ENCODE measurements at places on chromosomes 1 and 21. TPM values are rescaled to one million over a fixed set of nuclear protein-coding genes. Genes with fewer than 3 reads are reported as not detected.

WDR64 gene
- total RNA-seq = not detected

GRCh38 chr1:26025517-26025916 lies 3.9 kb downstream of the EXTL1 start:
- no peak for DNase-seq

- DNase-seq = no peak
These were observed 5.5 kb downstream of the COA7 start for GRCh38 chr1:52692697-52693096.

PKP1 gene
- total RNA-seq = 137 TPM

LCE2A gene
- not detected for total RNA-seq

- DNase-seq = peak; percentile 29
These were observed 609.6 kb downstream of the PTPRU start for GRCh38 chr1:29845910-29846309.

DNA sequence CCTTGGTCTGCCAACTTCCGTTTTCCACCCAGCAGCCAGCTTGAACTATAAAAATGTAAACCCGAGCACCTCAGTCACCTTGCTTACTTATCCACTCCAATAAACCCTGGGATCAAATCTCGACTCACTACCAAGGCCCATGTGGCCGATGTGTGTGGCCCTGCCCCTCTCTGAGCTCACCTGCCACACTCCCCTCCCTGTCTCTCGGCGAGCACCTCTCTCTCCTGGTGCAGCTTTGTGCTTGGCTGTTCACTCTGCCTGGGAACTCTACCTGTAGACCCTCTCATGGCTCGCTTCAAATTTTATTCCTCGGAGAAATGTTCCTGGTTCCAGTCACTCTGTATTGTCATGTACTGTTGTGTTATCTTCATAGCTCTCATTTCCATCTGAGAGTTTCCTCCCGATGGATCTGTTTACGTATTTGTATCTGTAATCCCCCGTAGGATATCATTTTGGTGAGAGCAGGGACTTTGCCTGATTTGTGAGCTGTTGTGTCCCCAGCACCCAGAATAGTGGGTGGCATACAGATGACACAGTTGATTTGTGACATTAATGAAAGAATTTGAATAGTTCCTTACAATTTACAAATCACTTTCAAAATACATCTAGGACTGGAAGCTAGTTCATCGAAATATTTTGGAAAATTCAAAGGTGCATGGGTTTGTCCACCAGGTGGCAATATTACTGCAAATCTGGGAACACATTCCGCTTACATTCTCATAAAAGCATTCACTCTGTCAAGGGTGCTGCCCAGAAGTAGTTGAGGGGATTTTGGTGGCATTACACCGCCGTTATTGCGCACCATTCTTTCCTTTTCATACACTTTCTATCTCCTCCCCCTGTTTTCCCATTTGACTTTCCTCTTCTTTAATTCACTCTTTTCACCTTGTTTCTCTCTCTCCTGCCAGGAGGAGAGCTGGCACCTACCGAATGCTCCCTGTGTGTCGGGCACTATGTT lies 95.3 kb downstream of the ABCA4 start:
- peak; percentile 85 for DNase-seq

DNA sequence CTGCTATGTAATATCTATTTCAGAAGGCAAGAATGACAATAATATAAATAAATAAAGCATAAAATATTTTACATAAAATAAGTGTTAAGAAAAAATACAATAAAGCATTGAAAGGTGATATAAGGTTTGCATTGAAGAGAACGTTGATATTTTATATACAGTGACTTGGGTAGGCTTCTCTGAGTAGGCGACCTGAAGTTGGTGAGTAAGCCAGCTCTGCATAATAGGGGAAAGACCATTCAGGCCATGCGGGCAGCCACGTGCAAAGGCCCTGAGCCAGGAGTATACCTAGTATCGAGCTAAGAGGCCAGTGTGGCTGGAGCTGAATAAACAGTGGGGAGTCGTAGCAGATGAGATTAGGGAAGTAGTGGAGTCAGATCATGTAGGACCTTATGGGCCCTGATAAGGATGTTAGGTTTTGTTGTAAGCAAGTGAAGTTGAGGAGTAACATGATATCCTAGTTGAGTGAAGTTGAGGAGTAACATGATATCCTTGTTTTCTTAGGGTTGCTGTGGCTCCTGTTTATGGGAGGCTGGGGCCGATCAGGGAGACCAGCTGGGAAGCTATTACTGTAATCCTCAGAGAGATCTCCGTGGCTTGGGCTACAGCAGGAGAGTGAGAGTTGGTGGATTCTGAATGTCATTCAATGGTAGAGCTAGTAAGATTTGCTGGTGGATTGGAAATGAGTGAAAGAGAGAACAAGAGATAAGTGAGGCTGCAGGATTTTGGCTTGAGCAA lies 22.0 kb downstream of the KCNK1 start:
- peak; percentile 16 for DNase-seq

DNA sequence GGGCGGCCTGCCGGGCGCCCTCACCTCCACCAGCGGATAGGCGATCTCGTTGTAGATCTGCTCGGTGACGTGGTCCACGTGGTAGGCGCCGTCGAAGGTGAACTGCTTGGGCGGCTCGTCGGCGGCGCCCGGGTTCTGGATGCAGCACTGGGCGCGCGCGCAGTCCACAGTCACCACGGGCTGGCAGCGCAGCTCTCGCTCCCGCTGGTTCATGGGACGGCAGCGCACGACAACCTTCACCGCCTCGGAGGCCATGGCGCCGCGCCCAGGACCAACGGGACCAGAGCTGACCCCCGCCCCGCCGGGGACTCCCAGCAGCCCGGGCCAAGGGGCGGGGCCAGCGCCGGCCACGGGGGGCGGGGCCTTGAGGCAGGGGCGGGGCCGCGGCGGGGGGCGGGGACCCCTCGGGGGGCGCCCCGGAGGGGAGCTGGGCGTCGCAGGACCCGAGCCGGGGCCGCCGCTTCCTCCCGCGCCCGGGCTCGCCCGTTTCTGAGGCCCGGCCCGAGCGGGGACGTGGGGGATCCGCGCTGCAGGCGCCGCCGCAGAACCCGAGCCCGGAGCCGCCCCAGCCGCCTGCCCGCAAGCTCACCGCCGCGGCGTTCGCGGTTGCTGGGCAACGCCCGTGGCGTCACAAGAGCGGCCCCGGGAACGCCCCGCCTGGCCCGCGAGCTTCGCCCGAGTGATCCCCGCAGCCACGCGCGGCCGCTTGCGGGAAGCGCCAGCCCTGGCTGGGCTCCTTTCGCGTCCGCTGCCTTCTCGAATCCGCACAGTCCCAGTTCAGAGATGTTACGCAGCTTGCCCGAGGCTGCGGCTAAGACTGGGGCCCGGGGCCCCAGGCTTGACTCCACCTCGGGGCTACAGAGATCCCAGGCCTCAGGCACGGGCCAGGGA lies at the start of gene KIF17:
KIF17 (minus strand) TSS at position 556 of the 891 bp plus-strand sequence; CDS start at position 255, 301 bp downstream.
- peak; percentile 79 for DNase-seq

DNA sequence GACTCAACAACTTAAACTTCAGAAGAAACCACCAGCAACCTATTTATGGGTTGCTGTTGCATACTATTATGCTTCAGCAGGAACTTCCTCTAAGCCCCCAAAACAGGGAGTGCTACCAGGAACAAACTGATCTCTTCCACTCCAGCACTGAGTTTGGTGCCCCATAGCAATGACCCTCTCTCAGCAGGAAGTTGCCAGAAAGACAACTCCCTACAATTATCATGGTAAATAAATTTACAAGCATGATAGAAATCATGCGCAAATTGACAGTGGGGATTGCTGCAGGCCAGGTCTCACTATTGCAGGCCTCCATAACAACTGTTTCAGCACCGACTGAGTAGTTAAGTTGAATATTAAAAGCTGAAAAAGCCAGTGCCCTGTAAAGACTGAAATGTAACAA lies 180.6 kb downstream of the PLA2G4A start:
- no peak for DNase-seq

Data from tongue (tissue), 3 donors.